ENCODE measurements at places on chromosomes 6 and 20.

DNA sequence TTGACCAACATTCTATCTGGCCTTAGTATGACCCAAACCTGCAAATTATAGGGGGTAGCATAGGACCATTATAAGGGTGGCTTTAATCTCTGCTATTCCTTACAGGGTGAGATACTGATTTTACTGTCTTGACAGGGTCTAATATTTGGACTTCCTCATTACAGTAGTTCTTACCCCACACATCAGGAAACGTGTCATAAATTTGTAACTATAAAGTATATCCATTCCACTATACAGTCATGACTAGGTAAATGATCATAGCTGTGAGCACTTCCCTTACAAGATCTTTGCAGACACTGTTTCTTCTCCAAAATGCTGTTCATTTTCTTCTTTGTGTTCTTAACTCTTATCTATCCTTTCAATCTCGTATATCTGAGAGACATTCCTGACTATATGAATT is 518.7 kb upstream of the RNF217 start:
- no peak for DNase-seq

- DNase-seq, result no peak
Observed at GRCh38 chr20:16350465-16350864, 222.8 kb downstream of the KIF16B start.

DNA sequence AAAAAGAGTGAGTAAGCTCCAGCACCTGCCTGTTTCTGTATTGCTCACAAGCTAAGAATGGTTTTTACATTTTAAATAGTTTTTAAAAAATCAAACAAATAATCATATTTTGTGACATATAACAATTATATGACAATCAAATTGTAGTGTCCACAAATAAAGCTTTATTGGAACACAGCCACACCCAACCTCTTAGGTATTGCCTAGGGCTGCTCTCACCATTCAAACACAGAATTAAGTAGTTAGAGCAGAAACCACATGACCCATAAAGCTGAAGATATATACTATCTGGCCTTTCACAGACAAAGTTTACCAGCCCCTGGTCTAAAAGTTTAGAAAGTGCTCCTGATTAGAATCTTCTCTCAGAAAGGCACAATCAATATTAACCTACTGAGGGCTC is 11.2 kb downstream of the TNFRSF21 start:
- no peak for DNase-seq

DNA sequence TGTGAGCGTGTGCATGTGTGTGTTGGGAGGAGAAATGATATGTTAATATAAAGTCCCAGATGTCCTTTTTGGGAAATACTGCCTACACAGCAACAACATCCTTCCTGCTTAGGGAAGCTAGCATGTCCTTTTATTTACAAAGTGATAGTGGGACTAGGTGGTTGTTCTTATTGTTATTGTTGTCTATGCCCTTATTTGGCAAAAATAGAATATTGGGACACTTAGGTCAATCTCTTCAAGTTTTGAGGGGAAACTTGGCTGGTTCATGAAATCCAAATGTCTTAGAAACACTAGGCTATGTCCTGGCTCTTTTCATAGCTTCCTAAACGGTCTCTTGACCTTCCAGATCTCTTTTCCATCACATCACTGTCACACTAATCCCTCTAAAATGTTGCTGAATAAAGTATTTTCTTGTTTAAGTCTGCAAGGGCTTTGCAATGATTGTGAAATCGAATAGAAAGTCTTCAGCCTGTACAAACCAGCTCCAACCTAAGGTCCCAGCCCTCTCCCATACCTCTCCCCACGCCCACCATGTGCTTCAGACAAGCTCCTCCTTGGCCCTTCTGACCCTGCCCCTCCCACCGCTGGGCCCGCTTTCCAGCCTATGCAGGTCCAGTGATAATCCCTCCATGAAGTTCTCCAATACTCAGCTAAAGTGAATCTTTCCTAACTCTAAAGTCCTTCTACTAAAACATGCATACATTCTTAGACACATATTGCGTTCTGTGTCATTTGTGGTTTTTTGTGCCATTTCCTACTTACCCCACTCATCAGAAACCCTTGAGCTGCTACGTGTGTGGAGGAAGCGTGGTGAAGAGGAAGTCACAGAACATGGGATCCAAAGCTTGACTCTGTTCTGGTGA is 205.1 kb downstream of the LY86 start:
- no peak for DNase-seq

DNA sequence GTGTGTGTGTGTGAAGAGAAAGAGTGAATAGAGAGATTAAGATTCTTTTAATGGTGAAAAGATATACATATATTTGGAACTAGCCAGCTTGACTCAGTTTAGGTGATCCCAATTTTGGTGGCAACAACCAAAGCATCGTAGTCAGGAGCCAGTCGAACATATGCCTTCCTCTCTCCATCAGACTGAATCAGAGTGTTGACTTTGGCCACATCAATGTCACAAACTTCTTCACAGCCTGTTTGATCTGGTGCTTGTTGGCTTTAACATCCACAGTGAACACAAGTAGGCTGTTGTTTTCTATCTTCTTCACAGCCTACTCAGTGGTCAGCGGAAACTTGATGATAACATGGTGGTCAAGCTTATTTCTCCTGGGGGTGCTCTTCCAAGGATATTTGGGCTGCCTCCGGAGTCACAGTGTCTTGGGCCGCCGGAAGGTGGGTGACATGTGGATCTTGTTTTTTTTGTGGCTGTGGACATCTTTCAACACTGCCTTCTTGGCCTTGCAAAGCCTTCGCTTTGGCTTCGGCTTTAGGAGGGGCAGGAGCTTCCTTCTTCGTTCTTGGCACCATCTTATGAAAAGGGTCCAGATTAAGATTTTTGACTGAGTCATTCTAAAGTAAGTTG is 3.4 kb downstream of the HLA-F start:
- DNase-seq, result no peak

GRCh38 chr20:3326779-3327521 is 80.5 kb downstream of the DNAAF9 start:
- no peak for DNase-seq

GRCh38 chr6:97702248-97702647 is 419.2 kb upstream of the MMS22L start:
- DNase-seq, result no peak

- no peak for DNase-seq
Observed at GRCh38 chr20:53127027-53127426, 154.9 kb downstream of the TSHZ2 start.

- DNase-seq, result no peak
Observed at GRCh38 chr6:50709366-50709734, 4.0 kb upstream of the TFAP2D start.

DNA sequence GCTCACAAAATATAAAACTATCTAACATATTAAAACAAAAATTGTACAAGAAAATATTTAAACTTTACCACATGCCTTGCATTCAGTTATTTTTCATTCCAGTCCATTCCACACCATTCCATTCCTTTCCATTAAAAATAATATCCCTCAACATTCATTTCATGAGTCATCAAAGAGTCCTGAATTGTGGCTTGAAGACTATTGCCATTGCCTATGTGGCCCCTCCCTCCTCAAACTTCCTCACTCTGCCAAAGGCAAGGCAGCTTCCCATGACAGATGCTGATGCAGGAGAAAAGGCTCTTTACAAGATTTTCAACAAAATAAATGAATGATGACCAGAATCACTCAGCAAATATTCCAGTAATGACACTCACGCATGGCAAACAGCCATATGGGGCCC is 31.7 kb downstream of the IL20RA start:
- no peak for DNase-seq

DNA sequence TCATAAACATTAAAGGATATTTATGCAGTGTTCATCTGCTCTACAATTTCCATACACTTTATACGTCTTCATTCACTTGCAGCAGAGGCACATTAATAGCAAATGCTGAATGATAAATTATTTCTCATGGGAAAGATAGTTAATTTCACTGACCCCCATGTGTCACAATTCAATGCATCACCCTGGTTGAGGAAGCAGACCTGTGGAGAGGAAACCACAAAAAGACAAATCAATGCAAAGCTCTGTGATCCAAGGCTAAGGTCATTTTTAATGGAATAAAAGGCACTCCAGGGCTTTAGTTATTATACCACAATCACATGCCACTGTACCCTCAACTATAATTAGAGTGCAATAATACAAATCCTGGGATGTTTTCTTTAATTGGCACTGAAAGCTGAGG is 40.3 kb upstream of the TENT5A start:
- no peak for DNase-seq

GRCh38 chr20:4454111-4454510 is 267.6 kb upstream of the PRND start:
- DNase-seq, result no peak

DNA sequence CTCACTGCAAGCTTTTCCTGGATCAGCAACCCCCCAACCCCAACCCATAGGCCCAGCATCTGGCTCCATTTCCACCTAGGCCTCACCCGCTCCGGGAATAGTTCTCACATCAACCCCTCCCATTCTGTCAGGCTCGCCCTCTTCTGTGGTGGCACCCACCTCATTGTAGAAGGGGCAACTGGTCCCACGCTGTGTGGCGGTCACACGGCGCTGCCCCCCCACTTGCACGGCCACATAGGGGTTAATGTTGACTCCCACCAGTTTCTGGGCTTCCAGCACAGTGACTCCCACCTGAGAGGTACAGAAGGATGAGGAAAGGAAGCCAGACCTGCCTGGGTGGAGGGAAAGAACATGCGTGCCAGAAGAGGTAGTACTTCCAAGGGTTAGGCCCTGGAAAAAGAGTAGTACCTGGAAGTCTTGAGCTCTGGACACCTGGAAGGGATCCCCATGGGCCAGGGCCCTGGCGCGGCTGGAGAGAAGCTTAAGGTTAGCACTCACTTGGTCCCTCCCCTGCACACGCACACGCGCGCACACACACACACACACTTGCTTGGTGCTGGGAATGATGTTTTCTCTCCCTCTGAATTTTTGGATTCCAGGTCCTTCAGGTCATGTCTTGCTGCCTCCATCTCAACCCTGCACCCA is 12.7 kb upstream of the SPAG4 start:
- no peak for DNase-seq

DNA sequence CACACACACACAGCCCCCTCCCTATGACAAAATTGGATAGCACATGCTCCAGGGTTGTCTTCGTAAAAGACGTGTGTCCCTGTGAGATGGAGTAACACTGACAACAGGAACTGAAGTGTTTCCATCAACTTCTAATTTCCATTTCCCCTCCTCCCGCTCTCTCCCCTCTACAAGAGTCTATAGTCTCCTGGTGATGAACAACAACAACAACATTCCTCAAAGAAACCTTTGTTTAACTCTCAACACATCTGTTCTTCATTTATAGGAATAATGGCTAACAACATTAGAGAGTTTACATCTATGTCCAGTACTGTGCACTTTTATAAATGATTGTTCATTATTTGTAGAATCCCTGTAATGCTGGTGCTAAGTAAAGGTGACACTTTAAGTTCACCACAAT is 205.8 kb upstream of the SSTR4 start:
- no peak for DNase-seq

DNA sequence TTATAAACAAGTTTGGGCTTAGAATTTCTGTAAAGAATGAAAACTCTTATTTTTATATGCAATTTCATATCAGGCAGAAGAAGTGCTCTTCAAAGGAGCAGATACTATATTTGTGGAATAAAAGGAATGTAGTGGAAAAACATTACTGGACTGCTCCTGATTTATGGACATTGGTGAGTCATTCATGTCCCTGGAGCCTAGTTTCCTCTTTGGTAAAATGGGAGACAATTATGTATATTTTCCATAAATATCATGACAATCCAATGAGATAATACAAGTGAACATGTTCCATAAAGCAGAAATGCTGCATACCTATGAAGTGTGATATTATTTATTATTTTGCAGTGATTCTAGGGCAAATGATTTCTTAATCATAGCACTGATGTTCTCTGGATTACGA is 445.8 kb upstream of the CITED2 start:
- DNase-seq, result no peak

DNA sequence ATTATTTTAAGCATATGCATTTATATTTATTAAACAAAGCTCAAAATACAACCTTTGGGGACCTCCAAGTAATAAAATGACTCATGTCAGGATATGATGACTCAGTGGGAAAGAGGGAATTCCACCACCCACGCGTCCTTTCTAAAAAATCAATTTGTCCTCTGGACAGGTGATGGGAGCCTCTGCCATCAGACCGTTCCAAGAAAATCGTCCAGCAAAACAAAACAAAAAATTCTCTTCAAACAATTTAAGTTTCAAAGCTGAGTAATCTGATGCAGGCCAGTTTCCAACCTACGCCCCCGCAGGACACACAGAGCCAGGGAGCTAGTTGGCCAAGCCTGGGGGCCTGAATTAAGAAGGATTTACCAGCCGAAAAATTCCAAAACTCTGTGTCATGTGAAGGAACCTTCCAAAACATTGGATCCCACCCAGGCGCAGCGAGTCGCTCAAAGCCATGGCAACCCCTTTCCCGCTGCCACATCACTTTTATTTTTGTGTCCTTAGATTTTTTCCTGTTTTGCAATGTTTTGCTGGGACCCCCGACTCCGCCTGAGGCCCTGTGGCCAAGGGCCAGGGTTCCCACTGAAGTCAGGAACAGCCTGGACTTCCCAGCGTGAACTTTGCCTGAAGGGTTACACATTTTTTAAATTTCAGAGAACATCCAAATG is 95.3 kb downstream of the NFATC2 start:
- DNase-seq, result no peak

DNA sequence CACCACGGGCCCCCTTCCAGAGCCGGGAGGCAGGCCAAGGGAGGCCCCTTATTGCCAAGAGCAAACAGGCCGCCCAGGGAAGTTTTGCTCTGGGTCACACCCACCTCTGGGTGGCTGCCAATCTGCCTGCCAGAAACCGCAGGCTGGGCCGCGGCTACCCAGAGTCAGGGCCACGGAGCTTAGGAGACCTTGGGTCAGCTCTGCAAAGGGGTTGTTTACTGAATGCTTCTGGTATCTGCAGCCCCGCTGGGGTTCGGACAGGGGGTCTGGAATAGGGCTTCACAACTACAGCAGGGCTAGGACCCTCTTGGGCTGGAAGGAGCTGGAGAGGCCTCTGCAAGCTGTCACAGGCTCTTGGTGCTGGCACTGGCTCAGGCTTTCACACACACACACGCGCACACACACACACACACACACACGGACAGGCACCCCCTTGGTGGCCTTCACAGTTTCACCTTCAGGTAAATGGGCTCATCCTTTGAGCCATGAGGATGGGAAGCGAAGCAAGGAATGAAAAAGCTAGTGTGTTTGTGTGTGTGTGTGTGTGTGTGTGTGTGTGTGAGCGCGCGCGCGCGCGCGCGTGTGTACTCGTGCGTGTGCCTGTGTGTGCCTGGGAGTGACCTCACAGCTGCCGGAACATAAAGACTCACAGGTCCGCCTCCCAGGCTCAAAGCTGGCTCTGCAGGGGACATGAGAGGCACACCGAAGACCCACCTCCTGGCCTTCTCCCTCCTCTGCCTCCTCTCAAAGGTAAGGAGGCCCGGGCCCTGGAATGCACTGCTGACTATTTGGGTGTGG is at the start of gene CCN5:
CCN5 (plus strand) TSS at position 669 of the 798 bp plus-strand sequence; CDS start at position 691, 22 bp downstream.
- no peak for DNase-seq

DNA sequence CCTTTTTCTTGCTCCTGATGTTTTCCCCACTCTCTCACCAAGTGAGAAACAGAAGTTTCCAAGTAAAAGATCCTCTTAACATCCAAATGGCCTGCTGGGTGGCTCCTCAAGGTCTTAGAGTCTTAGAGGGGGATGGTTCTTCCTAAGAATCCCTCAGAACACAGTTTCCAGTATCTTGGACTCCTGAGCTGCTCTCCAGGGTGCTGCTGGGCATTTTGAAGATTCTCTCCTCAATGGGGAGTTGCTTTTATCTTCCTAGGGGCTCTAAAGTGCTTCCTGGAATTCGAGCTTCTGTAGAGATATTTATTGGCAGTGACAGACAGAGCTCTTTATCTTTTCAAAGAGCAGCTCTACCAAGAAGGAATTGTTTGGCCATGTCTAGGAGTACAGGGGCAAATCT is 70.8 kb upstream of the SLC35B3 start:
- no peak for DNase-seq

GRCh38 chr6:132041706-132042105 is 90.5 kb upstream of the CCN2 start:
- no peak for DNase-seq

All from NCI-H1436 (cell line).